ENCODE measurements at places on chromosomes 16 and 17. TPM values are rescaled to one million over a fixed set of nuclear protein-coding genes. Genes with fewer than 3 reads are reported as not detected.

GRCh38 chr16:53912155-53912554 is 208.2 kb downstream of the FTO start:
- H3K27me3 ChIP-seq = no peaks in the 10 kb centered on the region
- DNase-seq = no peak
- H3K36me3 ChIP-seq = no peaks in the 10 kb centered on the region
- no peak overlapping the region for H3K4me3 ChIP-seq
- no peak overlapping the region for H3K27ac ChIP-seq

DNA sequence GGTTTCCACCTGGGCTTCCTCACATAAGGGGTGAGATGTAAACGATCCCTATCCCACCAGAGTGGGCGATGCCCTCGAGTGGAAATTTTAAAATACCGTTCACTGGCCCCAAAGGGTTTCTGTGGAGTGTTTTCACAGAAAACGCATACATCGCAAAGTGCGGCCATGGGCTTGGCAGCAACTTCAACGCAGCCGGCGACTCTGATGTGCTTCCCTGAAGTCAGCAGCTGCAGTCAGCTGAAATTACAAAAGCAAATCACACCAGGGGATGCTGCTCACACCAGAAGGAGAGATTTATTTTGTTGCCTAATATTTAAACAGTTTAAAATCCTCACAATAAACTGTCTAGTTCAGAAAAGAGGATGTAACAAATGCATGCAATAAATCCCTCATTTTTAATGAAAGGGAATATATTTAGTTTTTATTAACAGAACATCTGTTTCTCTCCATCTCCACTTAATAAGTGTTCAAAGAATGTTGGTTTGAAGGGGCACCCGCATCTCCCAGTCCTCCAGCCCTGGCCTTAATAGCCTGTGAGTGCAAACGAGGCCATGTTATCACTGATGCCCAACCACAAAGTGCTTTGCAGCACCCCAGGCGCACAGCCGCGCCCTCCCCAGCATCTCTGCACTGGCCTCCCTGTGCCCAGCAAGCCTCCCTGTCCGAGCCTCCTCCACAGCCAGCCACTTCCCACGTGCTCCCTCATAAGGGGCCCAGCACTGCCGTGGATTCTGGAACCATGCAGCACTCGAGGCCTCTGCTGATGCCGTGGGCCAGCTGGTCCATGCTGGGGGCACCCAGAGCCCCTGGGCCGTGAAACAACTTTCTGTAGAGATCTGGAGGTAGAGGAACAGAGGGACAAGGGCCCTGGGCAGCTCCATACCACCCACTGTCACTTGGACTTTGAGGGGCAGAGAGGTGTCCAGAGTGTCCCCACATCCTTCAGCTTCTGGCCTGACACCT is 17.3 kb upstream of the XYLT2 start:
- H3K4me3 ChIP-seq = no peak overlapping the region
- H3K27me3 ChIP-seq = no peaks in the 10 kb centered on the region
- DNase-seq = no peak
- H3K27ac ChIP-seq = no peak overlapping the region
- H3K36me3 ChIP-seq = no peaks in the 10 kb centered on the region

DNA sequence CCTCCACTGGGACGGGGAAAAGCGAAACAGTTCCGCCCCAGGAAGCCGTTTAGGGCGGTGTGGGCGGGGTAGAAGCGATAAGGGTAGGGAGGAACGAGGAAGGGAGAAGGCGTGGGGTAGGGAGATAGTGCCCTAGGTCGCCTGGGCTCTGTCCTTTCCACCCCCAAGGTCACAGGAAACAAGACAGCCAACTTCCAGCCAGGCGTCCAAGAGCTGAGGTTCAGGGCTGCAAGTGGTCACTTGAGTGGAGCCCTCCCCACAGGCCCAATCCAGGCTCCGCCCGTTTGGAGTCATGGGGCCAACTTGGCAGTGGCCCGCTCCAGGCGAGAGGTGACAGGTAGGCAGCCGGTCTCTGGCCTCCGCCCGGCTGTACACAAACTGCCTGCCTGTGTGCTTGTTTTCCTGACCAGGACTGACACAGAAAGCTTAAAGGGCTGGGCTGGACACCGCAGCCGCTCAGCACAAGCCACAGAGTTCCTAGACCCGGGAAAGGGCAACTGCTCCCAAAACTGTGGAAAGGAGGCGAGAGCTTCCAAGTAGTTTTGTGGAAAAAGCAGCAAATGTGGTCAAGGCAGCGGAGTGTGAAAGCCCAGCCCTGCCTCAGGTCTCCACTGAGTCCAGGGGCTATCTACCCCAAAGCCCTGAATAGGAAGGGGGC is at the start of gene RILP:
Gene RILP, minus strand, starts transcription at position 23 of the 658 bp plus-strand sequence. CDS start 62 bp downstream, outside the sequence.
- no peaks in the 10 kb centered on the region for H3K27me3 ChIP-seq
- H3K4me1 ChIP-seq = peaks cover 34% of the 10 kb centered on the region
- H3K36me3 ChIP-seq = peaks cover 48% of the 10 kb centered on the region
- H3K27ac ChIP-seq = peak within 1 kb of the TSS; percentile 95
- H3K4me3 ChIP-seq = peak within 1 kb of the TSS; percentile 96
- peak; percentile 90 for DNase-seq

GRCh38 chr17:3978421-3979289 is 14.4 kb upstream of the ATP2A3 start:
- no peaks in the 10 kb centered on the region for H3K27me3 ChIP-seq
- peaks cover 7% of the 10 kb centered on the region for H3K4me1 ChIP-seq
- H3K4me3 ChIP-seq = no peak overlapping the region
- no peak for DNase-seq
- H3K27ac ChIP-seq = no peak overlapping the region

- no peaks in the 10 kb centered on the region for H3K36me3 ChIP-seq
- no peaks in the 10 kb centered on the region for H3K27me3 ChIP-seq
- no peak for DNase-seq
Observed at GRCh38 chr17:9729034-9729650, 62.2 kb downstream of the DHRS7C start.

DNA sequence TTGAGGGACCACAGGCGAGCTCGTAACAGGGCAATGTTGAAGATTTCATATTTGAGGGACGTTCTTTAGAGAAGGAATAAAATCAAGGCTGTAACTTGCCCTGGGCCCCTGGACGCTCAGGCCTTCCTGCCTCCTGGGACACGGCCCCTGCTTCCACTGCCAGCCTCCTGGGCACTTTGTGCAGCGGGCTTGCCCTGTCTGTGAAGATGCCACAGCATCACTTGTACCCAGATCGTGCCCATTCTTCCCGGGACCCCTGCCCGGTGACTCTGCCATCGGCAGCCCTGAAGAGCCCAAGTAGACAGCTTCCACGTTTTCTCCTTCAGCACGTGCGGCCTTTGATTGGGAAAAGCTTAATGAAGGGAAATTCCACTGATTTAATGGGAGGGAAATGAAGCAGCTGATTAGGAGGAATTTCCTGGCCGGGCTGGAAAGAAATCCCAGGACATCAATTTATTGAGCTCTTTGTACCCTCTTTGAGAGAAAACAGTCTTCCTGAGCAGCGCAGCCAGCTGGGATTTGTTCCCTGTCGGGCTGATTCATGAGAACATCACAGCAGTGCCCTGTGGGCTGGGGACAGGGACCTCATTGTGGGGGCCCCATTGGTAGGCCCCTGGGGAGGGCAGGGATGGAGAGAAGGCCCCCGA is 71.5 kb downstream of the CRISPLD2 start:
- no peaks in the 10 kb centered on the region for H3K36me3 ChIP-seq
- DNase-seq = no peak

- no peaks in the 10 kb centered on the region for H3K36me3 ChIP-seq
- H3K4me3 ChIP-seq = no peak overlapping the region
- no peaks in the 10 kb centered on the region for H3K27me3 ChIP-seq
- H3K27ac ChIP-seq = no peak overlapping the region
Observed at GRCh38 chr17:31446195-31446967, 54.9 kb downstream of the RAB11FIP4 start.

Gene SCIMP
- total RNA-seq = 0.38 TPM
